ENCODE measurements at places on chromosomes 3 and 15. TPM values are rescaled to one million over a fixed set of nuclear protein-coding genes. Genes with fewer than 3 reads are reported as not detected.

DNA sequence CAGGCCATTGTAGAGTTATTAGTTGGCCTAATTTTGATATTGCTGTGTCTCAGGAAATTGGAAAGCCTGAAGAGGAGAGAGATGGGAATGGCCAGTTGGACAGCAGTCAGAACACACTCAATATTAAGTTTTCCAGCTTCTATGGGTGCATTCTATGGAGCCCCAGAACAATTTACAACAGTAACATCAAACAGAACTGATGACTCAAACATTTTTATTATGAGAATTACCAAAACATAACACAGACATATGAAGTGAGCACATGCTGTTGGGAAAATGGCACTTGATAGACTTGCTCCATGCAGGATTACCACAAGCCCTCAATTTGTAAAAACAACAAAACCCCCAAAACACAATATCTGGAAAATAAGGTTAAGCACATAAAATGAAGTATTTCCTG is 104.3 kb downstream of the GADL1 start:
- no peak overlapping the region for H3K27ac ChIP-seq
- H3K27me3 ChIP-seq: no peaks in the 10 kb centered on the region
- H3K4me1 ChIP-seq: no peaks in the 10 kb centered on the region
- H3K4me3 ChIP-seq: no peak overlapping the region

Gene TIMP4
- 0.48 TPM for total RNA-seq

Gene EIF4E3
- total RNA-seq: 21.8 TPM

DNA sequence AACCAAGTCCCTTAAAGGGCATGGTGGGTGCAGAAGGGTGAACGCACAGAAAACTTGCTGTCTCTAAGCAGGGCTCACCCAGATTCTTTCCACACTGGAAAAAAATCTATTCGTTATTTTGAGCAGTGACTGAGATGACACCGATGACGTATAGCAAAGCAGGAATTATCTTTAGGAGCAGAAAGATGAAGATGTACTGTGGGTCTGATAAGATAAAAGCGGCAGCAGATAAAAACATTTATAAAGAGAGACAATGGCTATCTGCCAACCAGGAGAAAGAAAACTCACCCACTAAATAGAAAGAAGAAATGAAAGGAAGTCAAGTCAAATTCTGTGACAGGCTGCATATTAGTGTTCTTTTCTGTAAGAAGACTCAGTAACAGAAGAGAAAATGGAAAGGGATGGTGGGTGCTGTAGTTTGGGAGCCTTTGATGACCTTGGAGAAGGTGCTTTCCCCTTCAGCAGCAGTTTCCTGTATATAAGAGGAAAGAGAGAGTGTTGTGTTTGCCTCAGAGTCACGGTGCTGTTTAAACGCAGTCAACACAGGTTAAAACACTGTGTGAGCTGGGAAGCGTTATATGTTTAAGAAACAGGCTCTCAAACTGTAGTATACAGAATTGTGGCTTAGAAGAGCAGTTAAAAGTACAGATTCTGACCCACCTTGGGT is 111.6 kb downstream of the AQP9 start:
- no peak overlapping the region for H3K27ac ChIP-seq
- H3K4me3 ChIP-seq: no peak overlapping the region
- no peaks in the 10 kb centered on the region for H3K27me3 ChIP-seq
- DNase-seq: no peak
- H3K36me3 ChIP-seq: no peaks in the 10 kb centered on the region

Gene KNG1
- total RNA-seq: 0.23 TPM

DNA sequence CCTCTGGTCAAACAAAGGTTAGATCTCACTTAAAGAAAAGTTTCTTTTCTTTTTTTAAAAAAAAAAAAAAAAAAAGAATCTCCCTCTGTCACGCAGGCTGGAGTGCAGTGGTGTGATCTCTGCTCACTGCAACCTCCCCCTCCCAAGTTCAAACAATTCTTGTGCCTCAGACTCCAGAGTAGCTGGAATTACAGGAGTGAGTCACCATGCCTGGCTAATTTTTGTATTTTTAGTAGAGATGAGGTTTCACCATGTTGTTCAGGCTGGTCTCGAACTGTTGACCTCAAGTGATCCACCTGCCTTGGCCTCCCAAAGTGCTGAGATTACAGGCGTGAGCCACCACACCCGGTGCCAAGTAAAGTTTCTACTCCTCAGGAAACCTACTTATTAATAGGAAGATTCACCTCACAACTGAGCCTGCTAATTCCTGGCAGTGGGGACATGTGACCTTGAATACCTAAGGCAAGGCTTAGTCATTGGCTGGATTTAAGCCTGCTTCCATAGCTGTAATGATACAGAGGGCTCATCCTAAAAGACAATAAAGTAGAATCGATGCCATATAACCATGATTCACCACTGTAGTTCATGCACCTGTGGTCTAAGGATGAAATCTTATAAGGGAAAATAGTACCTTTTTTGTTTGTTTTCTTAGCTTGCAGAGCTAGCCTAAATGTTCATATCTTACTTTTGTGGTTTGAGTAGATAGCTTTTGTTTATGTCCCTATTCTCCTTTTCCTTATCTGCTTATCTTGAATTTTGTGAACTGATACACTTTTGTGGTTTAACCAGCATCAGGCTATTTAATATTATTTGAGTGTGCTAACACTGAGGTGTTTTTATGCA is 24.8 kb upstream of the RBMS3 start:
- DNase-seq: no peak
- no peaks in the 10 kb centered on the region for H3K4me1 ChIP-seq
- no peaks in the 10 kb centered on the region for H3K36me3 ChIP-seq
- H3K4me3 ChIP-seq: no peak overlapping the region
- no peaks in the 10 kb centered on the region for H3K27me3 ChIP-seq

GRCh38 chr15:89043031-89044002 is 44.9 kb upstream of the ABHD2 start:
- H3K36me3 ChIP-seq: no peaks in the 10 kb centered on the region
- H3K27ac ChIP-seq: no peak overlapping the region
- H3K4me3 ChIP-seq: no peak overlapping the region
- H3K4me1 ChIP-seq: peaks cover 4% of the 10 kb centered on the region
- no peak for DNase-seq
- no peaks in the 10 kb centered on the region for H3K27me3 ChIP-seq

- no peak overlapping the region for H3K4me3 ChIP-seq
- H3K4me1 ChIP-seq: no peaks in the 10 kb centered on the region
- H3K27ac ChIP-seq: no peak overlapping the region
- no peaks in the 10 kb centered on the region for H3K36me3 ChIP-seq
Observed at GRCh38 chr3:79729096-79729495, 38.7 kb downstream of the ROBO1 start.

DNA sequence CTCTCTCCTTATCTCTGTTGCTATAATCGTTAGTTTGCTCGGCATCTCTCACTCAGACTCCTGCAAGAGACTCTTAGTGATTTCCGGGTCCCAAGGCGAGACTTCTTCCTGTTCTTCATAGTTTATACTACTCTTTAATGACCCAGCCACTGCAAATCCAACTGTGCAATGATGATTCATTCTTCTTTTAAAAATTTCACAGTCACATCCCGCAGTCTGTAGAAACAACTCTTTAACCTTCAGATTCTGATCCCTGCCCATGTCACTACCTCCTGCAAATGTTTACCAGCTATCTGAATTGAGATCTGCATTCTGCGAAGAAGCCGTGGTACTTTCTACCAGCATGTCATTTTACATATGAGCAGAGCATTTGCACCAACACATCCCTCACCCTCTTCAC is 2.8 kb upstream of the VGLL3 start:
- no peak overlapping the region for H3K4me3 ChIP-seq
- no peaks in the 10 kb centered on the region for H3K27me3 ChIP-seq
- no peaks in the 10 kb centered on the region for H3K36me3 ChIP-seq
- no peaks in the 10 kb centered on the region for H3K4me1 ChIP-seq
- H3K27ac ChIP-seq: no peak overlapping the region

Gene GATA2
- 9.6 TPM for total RNA-seq

Gene STRIT1
- total RNA-seq: not detected

Gene CHRNA7
- total RNA-seq: 2.7 TPM

DNA sequence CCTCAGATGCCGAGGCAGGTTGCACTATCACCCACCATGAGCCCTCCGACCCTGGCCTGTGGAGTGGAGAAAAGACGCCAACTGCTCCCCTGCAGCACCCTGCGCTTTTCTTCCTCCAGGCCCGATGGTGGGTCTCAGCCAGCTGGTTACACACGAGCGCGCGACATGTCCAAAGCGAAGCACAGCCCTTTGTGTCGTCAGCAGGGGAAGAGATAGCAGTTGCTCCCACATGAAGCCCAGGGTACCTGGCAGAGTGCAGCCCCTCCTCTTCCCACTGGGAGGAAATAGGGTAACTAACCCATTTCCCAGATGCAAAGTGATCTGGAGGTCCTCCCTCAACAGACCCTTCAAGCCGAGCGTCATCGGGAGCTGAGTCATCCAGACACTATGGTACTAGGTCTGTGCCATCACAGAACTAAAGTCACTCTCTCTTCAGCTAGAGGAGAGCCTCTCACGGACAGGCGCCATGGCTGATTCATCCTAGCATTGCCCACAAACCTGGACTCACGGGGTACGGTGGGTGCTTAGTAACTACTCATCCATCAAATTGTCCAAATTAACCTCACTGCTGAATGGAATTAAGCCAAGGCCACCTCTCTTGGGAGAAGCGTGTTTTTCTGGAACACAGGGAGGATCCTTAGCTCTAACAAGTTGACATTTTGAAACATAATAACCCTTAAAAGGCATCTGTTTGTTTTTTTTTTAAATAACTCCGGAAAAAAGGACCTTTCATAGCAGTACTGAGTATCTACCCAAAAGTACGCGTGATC is 45.2 kb upstream of the BDH1 start:
- H3K4me3 ChIP-seq: no peak overlapping the region
- no peaks in the 10 kb centered on the region for H3K27me3 ChIP-seq
- H3K27ac ChIP-seq: no peak overlapping the region

DNA sequence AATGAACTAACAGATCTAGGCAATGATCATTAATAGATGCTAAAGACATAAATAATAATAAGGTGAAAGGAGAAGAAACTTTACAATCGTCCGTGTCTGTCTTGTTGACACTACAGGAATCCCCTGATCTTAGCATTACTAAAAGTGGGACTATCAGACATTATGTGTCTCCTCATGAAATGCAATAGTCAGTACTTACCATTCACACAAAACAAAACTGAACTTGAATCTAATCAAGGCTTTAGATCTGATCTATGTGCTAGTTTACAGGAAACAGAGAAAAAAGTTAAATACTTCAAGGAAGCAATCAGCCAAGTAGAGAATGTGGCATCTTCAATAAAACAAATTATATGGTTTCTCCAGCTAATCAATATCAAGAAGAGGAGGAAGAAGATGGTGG is 73.7 kb downstream of the PIK3CB start:
- no peaks in the 10 kb centered on the region for H3K4me1 ChIP-seq
- H3K27ac ChIP-seq: no peak overlapping the region
- DNase-seq: no peak
- H3K4me3 ChIP-seq: no peak overlapping the region

Gene PYGO1
- total RNA-seq: 17.9 TPM

GRCh38 chr3:59612444-59612715 is 562.6 kb upstream of the CFAP20DC start:
- no peaks in the 10 kb centered on the region for H3K27me3 ChIP-seq
- DNase-seq: no peak
- H3K4me1 ChIP-seq: no peaks in the 10 kb centered on the region

Gene LSM3
- 6.4 TPM for total RNA-seq

GRCh38 chr15:101037090-101037830 is 118.1 kb downstream of the LRRK1 start:
- H3K36me3 ChIP-seq: no peaks in the 10 kb centered on the region
- H3K27ac ChIP-seq: no peak overlapping the region
- DNase-seq: no peak
- no peak overlapping the region for H3K4me3 ChIP-seq
- no peaks in the 10 kb centered on the region for H3K27me3 ChIP-seq

DNA sequence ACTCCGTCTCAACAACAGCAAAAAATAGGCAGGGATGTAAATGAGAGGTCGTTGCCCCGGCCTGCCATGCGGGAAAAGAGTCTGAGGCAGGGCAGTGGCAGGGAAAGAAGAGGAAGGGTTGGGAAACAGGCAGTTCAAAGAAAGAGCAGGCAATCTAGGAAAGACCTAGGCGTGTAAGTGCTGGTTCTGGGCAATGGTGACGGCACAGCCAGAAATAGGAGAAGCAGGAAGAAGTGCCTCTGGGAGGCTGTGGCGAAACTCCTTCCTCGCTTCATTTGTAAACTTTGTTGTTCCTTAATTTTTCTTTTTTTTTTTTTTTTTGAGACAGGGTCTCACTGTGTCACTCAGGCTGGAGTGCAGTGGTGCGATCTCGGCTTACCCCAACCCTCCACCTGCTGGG is 4.3 kb downstream of the SLC51A start:
- DNase-seq: no peak
- H3K36me3 ChIP-seq: no peaks in the 10 kb centered on the region
- H3K4me1 ChIP-seq: peaks cover 4% of the 10 kb centered on the region
- H3K4me3 ChIP-seq: no peak overlapping the region
- no peaks in the 10 kb centered on the region for H3K27me3 ChIP-seq

DNA sequence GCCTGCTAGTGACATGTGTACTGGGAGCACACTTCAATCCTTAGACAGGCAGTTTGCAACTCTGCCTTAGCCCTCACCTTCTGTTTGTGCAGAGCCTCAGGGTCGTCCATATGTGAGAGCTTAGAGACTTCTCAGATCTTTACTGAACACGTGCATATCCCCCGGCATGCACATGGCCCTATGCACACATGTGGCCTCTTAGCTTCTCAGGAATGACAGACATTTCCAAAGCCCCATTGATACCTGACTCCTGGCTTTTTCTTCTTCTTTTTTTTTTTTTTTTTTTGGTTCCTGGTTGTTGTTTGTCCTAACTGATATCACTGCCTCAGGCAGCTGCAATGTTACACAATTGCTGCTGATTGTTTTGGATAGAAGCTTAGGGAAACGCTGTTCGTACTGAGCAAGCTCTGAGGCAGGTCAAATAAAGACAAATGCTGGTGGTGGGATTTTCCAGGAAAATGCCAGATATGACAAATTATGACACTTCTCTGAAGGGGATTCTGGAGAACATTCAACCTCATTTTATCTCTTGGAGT is 107.2 kb upstream of the RGMA start:
- no peaks in the 10 kb centered on the region for H3K4me1 ChIP-seq
- H3K27ac ChIP-seq: no peak overlapping the region
- DNase-seq: no peak
- no peak overlapping the region for H3K4me3 ChIP-seq
- no peaks in the 10 kb centered on the region for H3K36me3 ChIP-seq
- H3K27me3 ChIP-seq: no peaks in the 10 kb centered on the region

Gene SPRED1
- 61.1 TPM for total RNA-seq

DNA sequence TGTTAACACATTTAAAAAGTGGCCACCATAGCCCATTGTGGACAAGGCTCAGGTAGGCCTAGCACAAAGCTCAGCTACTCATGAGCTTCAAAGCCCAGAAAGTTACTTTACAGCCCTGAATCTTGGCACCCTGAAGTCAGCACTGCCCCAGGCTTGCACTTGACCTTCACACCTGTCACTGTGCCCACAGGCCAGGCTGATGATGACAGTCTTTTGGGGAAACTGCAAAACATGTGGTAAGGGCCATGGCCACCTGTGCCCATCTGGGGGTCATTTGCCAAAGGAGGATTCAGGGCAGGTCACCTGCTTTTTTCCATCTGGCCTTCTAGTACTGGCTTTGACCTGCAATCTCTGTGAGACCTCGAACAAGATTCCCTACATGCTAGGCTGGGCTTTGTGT is 11.0 kb downstream of the CHDH start:
- no peak for DNase-seq
- H3K27me3 ChIP-seq: no peaks in the 10 kb centered on the region
- no peaks in the 10 kb centered on the region for H3K36me3 ChIP-seq
- H3K27ac ChIP-seq: no peak overlapping the region
- no peak overlapping the region for H3K4me3 ChIP-seq
- H3K4me1 ChIP-seq: no peaks in the 10 kb centered on the region

GRCh38 chr15:43516185-43516584 is 1.2 kb upstream of the MAP1A start:
- no peaks in the 10 kb centered on the region for H3K27me3 ChIP-seq
- no peaks in the 10 kb centered on the region for H3K36me3 ChIP-seq
- H3K4me3 ChIP-seq: no peak overlapping the region
- H3K4me1 ChIP-seq: peaks cover 4% of the 10 kb centered on the region
- no peak overlapping the region for H3K27ac ChIP-seq

Gene SLC9A9
- 66.3 TPM for total RNA-seq
